ENCODE measurements at places on chromosomes 5 and 9.

DNA sequence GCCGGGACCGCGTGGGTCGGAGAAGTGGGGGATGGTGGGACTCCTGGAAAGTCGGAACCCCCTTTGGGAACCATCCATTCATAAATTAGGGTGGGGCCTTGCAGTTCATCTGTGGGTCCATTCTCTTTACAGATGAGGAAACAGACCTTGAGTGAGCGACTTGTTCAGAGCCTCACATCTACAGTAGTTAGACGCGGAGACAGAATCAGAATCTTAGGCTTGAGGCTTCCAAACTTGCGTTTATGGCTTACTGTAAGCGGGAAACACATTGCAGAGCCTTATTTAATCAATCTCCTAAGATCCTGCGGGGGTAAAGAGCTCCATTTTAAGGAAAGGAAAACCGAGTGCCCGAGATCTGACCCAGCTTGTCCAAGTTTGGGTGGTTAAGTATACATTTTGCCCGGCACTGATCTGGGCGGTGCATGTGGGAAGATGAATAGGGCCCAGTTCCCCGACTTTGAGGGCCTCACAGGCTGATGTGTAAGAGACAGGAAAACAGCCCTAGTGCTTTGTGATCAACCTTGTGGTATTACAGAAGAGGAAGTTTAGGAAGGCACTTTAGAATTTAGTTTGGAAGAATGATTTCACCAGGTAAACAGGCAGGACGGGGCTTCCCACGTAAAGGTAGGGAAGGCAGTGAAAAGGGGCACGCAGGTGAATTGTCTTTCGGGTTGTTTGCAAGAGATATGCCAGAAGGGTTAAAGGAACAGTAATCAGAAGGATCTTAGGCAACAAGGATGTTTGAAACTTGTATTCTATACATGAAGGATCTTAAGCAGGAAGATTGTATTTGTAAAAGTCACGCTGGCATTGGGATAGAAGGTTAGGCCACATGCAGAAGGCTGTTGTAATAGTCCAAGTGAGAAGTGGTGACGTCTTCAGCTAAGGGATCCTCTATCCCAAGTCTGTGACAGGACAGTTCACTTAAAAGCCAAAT is 744 bp downstream of the TARS1 start:
- DNase-seq, result peak; percentile 71

DNA sequence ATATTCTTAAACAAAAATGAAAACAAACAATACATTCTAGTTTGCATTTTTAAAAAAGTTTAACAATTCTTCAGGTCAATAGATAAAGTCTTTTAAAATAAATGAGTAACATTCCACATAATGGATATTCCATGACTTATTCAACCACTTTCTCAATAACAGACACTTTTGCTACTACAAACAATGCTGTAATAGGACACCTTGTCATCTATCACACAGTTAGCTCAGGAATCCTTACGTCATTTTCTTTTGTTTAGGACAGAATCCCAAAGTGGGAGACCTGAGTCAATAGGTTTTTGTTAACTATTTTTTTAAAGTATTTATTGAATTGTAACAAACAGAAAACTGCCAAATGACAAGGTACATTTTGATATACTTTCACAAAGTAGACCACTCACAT is 72.5 kb downstream of the CEP120 start:
- DNase-seq, result no peak

DNA sequence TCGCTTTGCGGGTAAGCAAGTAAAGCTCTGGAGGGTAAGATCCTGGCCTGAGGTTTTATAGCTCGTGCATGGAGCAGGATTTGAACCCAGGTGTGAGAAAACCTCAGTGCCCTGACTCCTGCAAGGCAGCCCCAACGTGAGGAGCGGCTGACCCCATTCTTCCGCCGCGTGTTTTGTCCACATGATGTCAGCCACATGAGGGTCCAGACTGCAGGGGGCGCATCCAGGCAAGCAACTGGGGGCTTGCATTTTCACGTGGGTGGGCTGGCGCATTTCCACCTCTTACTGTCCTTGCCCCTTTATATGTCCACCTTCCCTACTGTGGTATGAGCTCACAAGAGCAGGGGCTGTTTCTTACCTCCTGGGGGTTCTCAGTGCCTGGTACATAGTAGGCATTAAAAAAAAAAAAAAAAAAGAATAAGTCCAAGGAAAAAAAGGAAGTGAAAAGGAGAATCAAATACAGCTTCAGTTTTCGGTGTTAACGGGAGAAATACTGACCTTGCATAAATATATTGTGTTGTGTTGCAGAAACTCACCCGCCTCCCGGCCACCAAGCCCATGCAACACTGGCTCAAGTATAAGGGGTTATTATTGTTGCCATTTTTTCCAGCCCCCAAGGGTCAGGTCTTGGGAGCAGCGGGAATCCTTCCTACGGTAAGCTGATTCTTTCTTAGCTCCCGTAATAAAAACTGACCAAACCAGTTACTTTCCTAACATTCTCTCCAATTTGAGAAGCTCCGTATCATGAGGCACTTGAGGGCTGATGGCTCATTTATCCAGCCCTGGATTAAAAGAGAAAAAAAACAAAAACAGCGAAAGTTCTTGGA is 15.0 kb downstream of the TLX3 start:
- no peak for DNase-seq

GRCh38 chr5:81182396-81183390 is 50.4 kb upstream of the CKMT2 start:
- DNase-seq, result no peak

- no peak for DNase-seq
These were observed 207.5 kb downstream of the CHSY3 start for GRCh38 chr5:130111746-130112145.

DNA sequence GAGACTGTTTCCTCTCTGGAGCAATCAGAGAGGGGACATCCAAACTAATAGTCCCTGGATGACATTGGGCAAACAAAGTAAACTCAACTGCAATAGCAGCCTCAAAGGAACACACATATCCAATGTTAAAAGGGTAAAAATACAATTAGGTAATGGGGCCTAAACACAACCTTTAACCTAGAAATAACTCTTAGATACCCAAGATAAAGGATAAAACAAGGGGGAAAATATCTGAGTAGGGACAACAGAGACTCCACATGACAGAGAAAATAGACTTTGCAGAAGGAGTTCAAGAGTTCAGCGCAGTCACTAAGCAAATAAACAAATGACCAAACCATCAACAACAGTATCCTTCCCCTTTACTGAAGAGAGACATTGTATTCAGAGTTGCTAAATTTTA is 149.3 kb downstream of the FBXO4 start:
- no peak for DNase-seq

DNA sequence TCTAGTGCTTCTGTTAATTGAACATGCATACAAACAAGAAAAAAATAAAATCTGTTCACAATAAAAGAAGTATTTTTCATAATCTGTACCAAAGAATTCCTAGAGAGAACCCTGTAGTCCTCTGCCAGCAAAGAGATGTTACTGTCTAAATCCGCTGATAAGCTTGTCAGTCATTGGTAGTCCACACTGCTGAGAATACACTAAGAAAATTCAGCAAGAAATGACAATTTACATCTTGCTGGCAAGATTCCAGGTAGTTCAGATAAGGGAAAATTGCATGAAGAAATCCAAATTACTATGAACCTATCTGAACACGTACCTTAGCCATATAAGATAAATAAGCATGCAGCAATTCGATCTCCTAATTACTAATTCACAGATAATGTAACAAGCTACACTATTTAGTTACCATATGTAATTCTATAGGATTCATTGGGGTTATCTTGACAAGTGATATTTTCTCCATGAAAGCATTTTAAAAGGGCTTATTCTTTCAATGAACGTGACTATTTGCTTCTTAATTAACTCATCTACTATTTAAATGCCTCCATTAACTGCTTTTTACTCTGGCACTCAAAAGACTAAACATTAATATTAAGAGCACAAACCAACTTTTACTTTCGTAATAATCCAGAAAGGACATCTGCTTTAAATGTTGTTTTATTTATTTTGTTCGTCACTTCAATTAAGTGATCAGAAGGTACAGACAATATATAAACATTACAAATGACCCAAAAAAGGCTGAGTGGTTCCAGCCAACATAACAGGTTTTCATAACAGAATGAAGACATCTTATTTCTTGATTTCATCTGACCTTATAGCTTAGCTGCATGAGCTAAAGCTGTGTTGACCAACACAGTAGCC is 9.7 kb downstream of the MPDZ start:
- no peak for DNase-seq

DNA sequence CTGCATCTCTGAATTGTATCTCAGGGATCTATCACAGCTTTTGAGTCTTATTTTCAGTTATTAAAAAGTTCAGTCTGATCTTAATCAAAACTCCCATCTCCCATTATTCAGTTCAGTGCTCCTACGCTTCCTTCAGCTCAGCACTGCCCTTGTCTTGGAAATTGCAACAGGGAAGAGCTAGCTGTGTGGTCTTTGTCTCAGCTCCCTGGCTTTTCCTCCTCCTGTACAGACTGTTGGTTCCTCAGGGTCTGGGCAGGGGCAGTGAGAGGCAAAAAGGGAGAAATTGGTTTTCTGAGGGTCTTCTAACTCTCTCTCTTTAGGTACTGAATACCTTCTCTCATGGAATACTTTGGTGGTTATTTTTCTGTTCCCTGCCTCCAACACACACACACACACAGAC is 48.2 kb downstream of the PDE8B start:
- DNase-seq, result no peak

- DNase-seq, result no peak
These were observed 70.9 kb downstream of the SPRY4 start for GRCh38 chr5:142253938-142254337.

GRCh38 chr9:109716631-109717030 is 63.4 kb upstream of the PALM2AKAP2 start:
- DNase-seq, result no peak
